ENCODE measurements at places on chromosomes 6 and 20.

- DNase-seq = no peak
Measured at GRCh38 chr6:16092990-16093389, 35.9 kb upstream of the MYLIP start.

DNA sequence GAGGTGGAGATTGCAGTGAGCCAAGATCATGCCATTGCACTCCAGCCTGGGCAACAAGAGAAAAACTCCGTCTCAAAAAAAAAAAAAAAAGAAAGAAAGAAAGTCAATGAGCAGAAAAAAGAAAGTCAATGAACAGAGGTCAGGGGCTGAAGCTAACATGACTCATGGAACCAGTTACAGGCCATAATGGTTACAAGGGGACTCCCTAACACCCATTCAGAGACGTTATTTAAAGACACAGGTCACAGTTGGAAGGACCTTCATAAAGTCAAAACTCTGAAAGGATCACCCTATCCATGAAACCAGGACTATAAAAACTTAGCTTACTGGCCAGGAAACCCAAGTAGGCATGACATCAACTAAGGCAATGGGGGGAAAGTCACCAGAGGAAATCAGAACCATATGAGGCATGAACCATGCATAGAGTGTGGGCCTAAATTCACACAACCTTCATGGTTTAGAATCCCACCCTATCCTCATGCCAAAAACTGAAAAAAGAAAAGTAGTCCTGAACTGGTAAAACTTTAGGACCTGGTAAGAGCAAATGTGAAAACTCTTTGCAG, 18.2 kb downstream of the FBXL4 start:
- no peak for DNase-seq

GRCh38 chr20:7850775-7851490, 89.3 kb downstream of the HAO1 start:
- DNase-seq = no peak

DNA sequence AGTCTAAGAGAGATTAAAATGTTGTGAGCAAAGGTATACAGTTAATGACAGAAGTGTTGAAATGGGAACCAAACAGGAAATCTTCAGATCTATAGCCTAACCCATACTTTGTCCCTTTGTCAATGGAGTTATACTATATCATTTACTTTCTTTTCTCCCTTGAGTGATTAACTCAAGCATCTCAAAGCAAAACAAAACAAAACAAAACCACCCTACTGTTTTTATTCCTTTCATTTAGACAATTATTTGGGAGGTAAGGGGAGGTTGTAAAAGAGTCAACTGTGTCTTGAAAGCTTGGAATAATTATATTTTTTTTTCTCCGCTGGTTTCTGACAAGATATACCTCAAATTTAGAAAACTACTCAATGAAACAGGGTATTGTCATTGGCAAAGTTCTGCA, 139.8 kb upstream of the HMGN3 start:
- no peak for DNase-seq

GRCh38 chr6:21219241-21219640, 374.3 kb upstream of the SOX4 start:
- no peak for DNase-seq

DNA sequence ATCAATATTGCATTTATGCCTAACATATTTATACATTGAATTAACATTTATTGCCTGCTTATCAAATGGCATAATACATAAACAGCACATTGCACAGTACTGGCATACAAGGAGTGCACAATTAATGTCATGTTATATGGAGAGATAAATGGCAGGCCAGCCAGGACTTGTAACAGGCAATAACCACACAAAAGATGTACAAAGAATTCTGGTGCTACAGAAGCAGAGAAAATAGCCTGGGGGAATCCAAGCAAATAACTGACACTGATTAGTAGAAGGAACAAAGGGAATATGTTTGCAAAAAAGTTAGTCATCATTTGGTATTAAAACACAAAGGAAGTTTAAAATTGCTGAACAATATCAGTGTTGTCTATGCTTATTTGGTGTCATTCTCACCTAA, 27.3 kb downstream of the COL21A1 start:
- DNase-seq = no peak

GRCh38 chr6:24997231-24997630, 61.5 kb upstream of the RIPOR2 start:
- DNase-seq = no peak

DNA sequence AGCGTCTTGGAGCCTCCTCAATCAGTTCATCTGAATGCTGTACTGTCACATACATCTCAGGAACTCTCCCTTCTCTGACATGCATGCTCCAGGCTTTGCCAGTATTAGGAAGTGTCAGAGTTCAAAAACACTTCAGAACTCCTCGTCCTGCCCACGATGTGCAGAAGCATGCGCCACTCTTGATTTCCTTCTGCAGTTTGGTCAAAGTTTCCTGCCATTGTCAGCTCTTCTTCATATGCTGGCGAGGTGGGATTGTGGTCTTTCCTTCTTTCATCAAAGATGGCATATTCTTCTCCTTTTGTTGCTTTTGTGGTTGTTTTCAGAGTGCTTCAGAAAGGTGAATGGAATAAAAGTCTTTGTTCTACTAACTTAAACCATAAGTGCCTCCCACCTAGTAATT, 21.0 kb downstream of the SLC13A3 start:
- no peak for DNase-seq

DNA sequence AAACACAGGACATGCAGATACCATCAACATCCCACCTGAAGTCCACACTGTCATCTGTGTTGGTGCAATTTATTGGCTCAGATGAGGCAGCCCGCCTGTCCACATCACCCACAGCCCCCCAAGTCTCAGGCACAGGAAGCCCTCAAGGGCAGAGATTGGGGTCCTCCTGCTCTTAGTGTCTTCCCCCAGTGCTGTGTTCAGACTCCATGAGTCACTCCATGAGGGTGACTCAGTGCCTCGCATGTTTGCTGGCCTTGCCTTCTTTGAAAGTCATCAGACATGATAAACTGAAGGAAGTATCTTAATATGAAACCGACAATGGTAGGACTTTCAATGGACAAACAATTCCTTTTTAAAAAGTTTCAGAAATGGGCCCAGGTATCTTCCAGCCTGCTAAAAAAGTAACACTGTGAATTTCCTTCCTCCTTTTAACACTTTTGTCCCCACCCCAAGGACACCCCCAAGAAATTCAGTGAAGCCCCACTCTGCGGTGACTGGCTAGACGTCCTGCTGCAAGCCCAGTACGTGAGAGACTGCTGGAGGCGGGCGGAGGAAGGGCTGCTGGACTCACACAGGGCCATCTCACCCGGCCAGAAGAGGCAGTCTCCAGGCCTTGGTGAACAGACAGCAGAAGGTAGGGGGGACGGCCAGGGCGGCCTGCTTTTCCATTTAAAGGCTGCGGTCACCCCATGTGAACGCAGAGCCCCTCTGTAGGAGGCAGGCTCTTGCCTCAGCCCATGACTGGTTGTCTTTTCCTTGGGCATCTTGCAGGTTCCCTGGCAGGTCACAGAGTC, 43.0 kb upstream of the KCNK16 start:
- no peak for DNase-seq

GRCh38 chr20:34859826-34860545, 12.7 kb downstream of the GGT7 start:
- DNase-seq = no peak

DNA sequence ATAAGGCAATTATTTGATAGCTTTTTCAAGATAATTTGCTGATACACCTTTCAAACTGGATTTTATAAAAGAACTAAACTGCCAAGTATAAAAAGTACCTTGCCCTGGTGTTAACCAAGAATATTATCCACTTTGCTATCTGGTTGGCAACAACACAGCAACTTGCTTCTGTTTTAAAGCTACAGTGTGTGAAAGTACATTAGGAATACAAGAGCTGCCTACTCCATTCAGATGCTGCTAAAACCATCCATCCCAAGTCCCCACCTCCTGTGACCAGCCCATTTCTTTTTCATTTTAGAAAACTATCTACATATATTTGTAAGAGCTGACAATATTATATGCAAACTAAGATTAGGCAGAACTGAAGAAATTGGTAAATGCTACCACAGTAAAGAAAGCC, 12.8 kb downstream of the CLDN20 start:
- DNase-seq = no peak

DNA sequence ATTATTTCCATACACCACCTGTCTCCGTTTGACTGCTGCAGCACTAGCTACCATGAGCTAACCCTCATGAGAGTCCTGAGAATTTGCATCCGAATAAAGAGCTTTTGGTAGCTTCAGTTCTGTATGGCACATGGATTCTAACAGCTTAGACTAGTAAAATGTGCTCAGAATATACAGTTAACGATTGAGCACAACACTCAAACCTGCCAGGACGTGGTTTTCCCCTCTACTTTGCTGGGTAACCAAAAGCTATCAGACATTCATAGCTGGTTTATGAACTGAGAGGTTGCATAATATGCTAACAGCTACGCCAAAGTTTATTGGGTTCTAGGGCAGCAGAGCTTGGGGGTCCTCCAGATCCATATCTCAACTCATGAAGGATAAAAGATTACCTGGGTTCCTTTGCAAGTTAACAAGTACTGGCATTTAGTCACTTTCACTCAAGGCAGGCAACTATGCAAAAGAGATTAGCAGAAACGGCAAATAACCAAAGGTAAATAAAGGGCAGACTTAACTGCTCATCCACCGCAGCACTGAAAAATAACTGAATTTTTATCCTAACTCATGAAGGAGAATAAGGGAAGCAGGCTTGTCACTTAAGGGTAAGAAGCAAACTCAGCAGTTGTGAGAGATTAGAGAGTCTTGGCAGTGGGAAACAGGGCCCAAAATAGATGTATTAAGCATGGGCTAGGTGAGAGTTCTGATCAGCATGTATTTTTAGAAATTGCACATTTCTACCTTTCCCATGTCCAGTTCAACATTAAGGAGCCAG, 29.4 kb downstream of the NUDT3 start:
- DNase-seq = no peak

DNA sequence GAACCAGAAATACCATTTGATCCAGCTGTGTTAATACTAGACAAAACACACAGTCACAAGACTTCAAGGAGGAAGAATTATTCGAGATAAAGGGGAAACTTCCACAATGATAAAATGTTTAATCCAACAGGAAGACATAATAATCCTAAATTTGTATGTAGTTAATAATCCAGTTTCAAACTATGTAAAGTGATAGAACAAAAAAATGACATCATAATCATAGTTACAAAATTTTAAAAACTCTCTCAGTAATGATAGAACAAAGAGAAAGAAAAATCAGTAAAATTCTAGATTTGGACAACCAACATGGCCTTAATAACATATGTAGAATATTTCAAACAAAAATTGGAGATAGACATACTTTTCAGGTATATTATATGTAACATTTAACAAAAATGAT, 38.9 kb downstream of the LINC00237 start:
- DNase-seq = no peak

GRCh38 chr6:126811321-126811720, 307.1 kb upstream of the RSPO3 start:
- DNase-seq = no peak

DNA sequence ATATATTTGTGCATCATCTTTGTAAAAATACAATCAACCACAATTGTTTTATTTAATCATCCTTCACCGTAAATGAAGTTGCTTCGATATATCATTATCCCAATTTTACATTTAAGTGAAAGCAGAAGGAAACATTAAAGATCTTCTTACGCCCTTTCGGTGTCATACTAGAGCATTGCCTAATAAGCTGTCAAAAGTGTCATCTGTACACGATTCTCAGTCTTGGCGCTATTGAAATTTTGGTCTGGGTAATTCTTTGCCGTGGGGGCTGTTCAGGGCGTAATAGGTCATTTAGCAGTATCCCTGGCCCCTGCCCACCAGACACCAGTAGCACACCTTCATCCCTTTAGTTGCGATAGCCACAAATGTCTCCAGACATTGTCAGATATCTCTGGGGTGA, 40.4 kb upstream of the TMEM170B start:
- DNase-seq = no peak

GRCh38 chr20:35886537-35886936, 67.8 kb downstream of the SCAND1 start:
- DNase-seq = no peak

DNA sequence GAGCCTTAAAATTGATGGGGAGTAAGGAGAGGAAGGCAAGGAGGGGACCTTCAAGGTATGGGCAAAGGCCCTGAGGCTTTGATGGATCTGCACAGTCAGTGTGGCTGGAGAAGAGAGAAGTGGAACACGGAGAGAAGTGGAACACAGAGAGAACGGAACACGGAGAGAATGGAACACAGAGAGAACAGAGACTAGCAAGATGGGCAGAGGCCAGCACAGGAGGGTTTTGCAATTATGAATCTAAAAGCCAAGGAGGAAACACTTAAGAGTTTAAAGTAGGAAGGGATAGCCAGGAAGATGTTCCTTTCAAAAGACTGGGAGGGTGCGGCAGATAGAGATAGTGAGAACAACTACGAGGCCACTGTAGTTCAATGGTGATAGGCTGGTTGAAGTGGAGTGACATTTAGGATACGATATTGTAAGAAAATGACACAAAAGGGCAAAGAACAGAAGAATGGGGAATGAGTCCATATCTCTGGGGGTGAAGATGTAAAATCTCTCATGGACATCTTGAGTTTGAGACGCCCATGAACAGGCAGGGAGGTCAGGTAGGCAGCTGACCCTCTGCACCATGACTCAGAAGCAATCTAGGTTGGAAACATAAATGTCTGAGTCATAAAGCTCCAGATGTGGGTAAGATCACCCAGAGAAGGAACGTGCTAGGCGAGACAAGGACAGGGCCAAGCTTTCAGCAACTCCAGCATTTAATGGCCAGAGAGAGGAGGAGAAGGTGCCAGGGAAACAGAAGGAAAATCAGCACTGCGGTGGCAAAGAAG, 25.4 kb downstream of the ZMYND8 start:
- no peak for DNase-seq

DNA sequence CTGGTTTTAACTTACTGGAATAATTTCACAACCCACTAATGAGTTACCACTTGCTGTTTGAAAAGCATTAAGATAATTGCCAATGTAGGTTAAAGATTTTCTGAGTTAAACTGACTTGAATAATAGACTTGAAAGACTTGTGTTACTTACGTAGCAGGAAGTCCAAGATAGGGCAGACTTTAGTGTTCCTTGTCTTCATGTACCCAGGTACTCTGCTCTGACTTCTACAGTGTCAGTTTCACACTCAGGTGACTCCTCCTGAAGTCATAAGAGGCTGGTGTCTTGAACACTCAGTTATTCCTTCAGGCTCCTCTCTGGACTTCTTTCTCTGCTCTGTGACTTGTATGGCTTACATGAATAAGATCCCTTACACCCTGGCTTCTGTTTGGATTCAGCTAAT, 76.3 kb upstream of the SGK1 start:
- DNase-seq = no peak

- DNase-seq = no peak
Measured at GRCh38 chr6:90521955-90522354, 64.9 kb downstream of the MAP3K7 start.

GRCh38 chr6:110755411-110755834, 59.8 kb downstream of the CDK19 start:
- DNase-seq = no peak

All from right renal pelvis (tissue), 4 donors.